ENCODE measurements at places on chromosomes 16 and 17.

DNA sequence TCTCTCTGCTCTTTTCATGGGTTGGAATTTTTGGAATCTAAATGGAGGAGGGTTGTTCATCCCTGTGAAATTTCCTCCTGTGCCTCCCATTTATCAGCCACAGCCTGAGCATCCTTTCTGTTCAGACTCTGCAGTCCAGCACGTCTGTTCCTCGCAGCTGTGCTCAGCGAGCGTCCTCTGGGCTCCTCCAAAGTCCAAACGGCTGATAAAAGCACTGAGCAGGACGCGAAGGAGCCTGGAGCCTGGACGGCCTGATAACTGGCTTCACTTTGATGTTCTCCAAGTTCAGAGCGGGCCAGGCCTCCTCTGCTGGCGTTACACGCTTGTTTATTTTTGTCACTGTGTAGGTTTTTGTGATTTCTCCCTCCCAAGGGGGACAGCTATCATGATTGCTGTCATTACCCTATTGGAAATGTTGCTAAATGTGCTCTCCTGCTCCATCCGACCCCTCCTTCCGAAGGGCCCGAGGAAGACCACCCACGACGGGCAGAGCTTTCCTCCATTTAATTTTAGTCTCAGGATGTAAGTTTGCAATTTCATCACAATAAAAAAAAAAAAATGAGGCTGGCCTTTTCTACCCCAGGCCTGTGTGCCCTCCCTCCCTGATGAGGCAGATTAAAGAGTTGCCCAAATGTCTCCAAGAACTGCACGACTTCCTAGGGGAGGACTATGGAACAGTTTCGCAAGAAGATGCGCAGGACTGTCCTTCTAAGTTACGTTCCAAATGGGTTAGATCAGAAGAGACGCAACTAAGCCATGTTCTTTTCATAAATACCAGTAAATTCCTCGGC lies 290.5 kb upstream of the FOXF1 start:
- no peak for DNase-seq

- no peak for DNase-seq
These were observed 587 bp upstream of the CDK5R1 start for GRCh38 chr17:32486111-32486700.

DNA sequence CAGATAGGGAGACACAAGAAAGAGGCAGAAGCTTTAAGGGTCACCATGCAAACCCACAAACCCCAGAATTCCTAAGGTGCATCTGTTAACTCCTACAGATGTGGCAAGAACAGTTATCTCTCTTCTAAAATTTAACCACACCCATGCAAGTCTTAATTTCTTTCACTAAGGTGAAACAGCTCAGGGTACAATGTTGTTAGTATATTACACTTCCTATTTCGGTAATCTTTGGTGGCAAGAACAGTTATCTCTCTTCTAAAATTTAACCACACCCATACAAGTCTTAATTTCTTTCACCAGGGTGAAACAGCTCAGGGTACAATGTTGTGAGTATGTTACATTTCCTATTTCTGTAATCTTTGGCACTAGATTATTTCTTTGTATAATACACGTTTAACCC lies 6.6 kb downstream of the CCL23 start:
- no peak for DNase-seq

DNA sequence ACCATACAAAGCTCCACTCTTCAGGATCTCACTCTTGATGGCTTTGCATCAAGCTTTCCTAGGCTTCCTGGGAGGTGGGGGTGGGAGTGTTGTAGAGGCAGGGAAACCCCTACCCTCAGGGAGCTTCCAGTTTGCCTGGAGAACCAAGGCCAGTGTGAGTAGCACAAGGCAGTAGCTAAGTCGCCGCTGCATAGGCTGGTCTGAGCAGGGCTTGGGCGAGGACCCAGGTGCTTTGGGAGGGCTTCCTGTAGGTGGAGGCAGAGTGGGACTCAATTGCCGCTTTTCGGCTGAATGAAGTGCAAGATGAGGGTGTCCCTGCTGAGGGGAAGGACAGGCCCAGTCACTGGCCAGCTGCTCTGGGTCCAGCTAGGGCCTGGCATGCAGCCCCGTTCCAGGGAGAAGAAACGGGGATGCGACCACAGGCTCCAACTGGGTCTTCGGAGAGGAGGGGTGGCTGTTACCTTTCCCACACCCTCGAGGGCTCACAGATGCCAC lies 3.9 kb downstream of the CD79B start:
- DNase-seq = no peak

- DNase-seq = no peak
These were observed 23.8 kb upstream of the ZNF469 start for GRCh38 chr16:88359008-88359407.

GRCh38 chr17:40291281-40291664 lies 3.6 kb downstream of the CDC6 start:
- no peak for DNase-seq

DNA sequence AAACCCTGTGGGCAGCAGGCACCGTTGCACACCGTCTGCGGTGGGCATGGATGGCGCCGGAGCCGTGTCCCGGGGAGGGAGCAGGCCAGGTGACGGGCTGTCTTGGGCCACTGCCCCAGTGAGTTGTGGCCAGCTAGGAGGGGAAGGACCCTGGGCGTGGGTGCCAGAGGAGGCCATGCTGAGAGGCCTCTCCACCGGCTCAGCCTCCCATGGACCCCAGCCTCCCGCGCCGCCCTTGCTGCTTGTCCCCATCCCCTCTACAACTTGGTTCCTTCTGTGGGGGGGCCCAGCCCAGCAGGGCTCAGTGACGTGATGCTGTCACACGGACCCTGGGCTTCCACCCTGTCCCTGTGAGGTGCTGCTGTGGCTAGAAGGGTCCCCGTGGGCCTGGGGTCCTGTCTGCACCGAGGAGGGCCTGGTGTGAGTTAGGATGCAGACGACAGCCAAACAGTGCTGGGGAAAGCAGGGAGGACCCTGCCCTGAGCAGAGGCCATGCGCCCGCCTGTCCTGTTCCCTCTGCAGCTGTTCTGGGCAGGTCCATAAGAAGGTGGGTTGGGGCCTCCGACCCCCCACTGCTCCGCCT lies 11.3 kb downstream of the UBE2I start:
- DNase-seq = no peak

DNA sequence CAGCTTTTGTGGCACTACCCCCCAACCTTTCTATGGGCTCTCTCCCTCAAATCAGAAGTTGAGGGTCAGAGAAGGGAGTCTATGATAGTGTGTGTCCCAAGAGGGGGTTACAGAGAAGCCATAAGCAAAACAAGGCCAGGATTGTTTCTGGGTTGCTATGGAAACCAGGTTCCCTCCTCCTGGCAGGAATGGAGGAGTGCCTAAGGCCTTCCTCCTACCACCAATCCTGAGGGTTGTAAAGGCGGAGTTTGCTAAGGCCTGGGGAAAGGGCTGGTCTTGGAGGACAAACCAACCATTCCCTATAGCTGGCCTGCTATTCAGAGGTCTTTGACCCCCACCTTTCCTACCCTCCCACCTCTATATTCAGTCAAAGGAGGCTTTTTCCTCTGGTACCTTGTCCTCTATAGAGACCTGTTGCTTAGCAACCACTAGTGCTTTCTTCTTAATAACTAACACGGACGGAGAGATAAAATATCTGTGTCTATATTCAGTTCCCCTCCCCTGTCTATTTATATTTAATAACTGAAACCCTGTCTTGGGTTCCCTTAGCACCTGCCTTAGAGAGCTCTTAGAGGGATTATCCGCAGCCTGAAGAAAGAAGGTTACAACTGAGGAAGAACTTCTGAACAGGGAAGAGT lies 43.4 kb downstream of the NEUROD2 start:
- DNase-seq = no peak

DNA sequence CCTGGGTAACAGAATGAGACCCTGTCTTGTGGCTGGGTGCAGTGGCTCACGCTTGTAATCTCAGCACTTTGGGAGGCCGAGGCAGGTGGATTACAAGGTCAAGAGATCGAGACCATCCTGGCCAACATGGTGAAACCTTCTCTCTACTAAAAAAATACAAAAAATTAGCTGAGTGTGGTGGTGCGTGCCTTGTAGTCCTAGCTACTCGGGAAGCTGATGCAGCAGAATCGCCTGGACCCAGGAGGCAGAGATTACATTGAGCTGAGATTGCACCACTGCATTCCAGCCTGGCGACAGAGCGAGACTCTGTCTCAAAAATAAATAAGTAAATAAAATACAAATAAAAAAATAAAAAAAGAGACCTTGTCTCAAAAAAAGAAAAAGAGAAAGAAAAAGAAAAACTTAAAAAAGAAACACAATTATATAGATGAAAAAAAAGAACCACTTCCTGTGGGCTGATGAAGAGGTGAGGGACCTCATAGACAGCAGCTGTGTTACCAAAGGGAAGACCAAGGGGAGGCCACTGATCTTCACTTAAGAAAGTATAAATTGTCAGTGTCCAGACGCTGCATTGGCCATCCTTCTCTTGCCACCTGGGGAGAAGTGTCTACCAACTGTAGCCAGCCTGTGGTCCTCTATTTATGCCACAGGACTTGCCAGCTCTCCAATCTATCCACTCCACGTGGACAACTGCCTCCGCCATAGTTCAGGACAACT lies 24.4 kb upstream of the SMG1 start:
- no peak for DNase-seq

DNA sequence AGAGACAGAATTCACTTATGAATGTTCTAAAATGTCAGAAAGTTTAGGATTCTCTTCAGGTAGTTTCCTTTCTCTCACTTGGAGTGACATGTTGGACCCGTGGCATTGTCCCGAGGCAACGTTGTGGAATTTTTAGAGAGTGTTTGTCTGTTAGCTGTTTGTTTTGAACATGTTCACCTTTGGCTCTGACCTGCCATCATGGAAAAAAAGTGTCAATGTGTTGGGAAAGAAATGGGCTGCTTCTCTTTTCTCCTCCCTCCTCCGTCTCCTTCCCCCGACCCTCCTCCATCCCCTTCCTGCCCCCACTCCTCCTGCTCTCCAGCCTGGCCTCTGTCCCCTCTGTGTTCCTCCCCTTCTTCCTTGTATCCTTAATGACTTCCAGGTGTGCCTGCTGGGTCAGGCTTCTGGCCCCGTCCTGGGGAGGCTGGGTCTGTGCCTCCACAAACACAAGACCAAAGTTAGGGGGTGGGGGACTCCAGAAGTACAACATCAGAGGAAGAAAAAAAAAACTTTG lies 463.1 kb downstream of the MAF start:
- DNase-seq = no peak

- DNase-seq = peak; percentile 65
These were observed at the start of gene RND2 for GRCh38 chr17:43024407-43025289. TSS of gene RND2 (plus strand) at chr17:43025231. CDS start at chr17:43025348, 117 bp downstream.

- no peak for DNase-seq
These were observed 1.6 kb upstream of the KIAA0513 start for GRCh38 chr16:85025781-85026653.

GRCh38 chr17:7834542-7834956 lies 532 bp downstream of the KDM6B start:
- DNase-seq = no peak

DNA sequence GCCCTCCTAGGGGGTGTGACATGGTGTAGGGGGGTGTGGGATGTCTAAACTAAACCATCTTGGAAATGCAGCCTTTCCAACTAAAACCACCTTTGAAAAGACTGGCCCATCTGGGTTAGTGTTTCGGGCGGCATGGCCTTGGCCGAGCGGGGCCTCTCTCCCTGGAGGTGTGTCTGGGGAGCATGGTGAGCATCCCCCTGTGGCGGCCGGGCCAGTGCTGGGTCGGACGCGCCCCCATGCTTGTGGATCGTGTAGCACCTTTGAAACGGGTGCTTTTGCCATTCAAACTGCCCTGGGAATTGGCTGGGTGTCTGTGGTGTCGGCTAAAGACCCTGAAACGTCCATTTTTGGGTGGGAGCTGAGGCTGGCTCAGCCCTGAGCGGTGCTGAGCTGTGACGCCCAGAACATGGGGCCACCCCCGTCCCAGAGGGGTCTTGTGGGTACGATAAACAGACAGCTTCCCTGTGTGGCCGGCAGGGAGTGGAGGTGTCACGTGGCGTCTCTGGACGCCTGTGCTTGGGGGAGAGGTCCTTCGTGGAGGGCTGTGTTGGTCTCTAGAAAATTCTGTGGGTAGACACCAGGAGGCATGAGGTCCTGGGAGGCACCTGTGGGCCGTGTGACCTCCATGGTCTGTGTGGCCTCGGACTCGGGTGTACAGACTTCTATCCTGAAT lies 6.3 kb downstream of the METRNL start:
- no peak for DNase-seq

GRCh38 chr17:31789707-31790505 lies 69.1 kb downstream of the COPRS start:
- no peak for DNase-seq

- DNase-seq = no peak
These were observed 5.6 kb downstream of the BAIAP3 start for GRCh38 chr16:1338855-1339675.

DNA sequence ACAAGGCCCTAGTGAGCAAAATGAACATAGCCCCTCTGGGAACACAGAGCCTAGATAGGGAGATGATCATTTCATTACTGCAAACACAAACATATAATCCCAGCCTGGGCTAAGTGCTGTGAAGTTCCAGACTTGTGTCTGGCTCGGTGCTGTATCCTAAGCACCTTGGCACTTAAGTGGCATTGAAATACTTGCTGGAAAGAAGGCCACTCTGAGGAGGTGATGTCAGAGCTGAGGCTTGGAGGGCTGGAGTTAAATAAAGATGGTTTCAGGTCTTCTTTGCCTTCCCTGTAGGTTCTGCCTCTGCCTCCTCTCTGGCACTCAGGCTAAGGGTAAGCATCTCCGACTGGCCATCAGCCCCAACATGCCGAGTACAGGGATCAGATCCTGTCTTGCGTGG lies 2.4 kb upstream of the CACNA1G start:
- DNase-seq = no peak

GRCh38 chr16:28213396-28213795 lies 1.6 kb upstream of the XPO6 start:
- no peak for DNase-seq

GRCh38 chr16:77581706-77582105 lies 140.6 kb upstream of the NUDT7 start:
- no peak for DNase-seq

GRCh38 chr16:29688172-29688571 lies 9.2 kb downstream of the QPRT start:
- DNase-seq = no peak

DNA sequence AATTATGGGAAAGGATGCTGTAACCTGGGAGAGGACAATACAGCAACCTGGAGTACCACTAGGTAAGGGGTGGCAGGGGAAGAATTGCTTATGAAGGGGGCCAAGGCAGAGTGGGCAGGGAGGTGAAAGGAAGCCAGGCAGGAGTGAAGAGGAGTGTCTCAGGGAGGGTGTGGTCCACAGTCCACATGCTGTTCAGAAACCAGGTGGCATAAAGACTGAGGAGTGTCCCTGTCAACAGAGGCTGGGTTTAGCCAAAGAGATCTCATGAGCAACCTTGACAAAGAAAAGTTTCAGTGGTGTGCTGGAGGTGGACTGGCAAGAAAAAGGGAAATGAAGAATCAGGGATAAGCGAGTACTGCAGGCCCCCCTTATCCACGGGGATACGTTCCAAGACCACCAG lies 88.4 kb downstream of the SPACA3 start:
- no peak for DNase-seq

DNA sequence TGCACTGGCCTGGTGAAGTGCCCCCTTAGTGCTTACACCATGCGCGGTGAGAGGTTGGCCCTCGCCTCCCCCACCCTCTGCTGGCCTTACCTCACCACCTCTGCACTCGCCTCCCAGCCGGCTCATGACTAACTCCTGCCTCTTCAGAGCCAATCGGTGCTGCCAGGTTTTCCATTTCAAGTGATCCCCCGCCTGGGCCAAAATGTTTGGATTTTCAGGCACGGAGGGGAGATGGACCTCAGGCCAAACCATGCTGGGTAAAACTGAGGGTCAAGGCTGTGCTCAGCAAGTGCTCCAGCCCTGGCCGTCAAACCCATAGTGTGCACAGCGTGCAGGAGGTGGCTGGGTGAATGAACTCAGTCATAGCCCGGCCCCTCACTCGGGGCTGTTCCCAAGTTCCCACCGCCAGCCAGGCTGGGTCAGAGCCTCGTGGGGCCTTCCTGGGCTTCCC lies 175.4 kb downstream of the SEC14L1 start:
- no peak for DNase-seq
